ENCODE measurements at places on chromosomes 6 and 20.

DNA sequence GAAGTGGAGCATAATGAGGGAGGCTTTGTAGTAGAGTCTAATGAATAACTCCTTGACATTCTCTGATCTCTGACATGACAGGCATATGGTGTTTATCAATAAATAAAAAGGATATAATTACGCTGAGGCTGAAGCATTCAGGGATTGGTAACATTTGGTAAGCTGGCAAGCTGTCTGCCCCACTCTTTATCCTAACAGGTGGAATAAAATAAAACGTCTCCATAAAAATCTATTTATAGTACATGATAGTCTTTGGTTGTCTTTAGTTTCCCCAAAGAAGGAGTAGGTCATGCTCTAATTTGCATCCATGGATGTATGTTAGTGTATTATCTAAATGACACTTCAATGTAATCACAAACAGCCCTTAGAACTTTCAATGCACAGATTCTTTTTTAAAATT is 30.9 kb upstream of the RBM24 start:
- no peak for DNase-seq

GRCh38 chr6:136923116-136923953 is 1.2 kb downstream of the SLC35D3 start:
- DNase-seq, result no peak

DNA sequence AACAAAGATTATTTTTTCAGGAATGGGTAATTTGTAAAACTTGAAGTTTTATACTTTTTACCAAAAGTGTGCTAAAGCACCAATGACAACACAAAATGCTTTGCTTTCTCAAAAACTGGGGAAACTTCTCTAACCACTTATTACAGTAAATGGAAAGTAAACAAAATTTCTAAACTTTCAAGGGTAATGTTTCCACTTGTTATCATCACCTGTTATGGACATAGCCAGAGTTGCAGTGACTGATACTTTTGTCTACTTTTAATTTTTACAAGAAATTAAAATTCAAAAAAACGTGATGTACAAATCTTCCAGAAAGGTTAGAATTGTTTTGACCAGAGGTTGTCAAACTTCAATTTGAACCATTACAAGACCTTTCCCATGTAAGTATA is 99.9 kb downstream of the JAG1 start:
- DNase-seq, result no peak

DNA sequence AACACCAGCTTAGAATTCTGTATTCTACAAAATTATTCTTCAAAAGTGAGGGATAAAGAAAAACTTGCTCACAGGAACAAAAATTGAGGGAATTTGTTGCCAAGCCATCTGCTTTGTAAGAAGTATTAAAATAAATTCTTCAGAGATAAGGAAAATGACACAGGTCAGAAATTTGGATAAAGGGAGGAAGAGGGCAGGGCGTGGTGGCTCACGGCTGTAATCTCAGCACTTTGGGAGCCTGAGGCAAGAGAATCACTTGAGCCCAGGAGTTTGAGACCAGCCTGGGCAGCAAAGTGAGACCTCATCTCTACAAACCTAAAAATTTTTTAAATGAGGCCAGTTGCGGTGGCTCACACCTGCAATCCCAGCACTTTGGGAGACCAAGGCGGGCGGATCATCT is 11.8 kb downstream of the SMIM28 start:
- DNase-seq, result no peak

DNA sequence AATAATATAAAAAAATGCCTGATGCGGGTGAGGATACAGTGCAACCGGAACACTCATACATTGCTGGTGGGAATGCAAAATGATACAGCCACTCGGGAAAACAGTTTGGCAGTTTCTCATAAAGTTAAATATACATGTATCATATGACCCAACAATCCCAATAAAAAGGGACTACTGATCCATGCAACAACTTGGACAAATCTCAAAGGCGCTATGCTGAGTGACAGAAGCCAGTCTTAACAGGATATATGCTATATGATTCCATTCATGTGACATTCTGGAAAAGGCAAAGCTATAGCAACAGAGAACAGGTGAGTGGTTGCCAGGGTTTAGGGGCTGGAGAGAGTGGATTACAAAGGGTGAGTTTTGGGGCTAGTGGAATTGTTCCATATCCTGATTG is 170.2 kb upstream of the MLN start:
- DNase-seq, result no peak

- no peak for DNase-seq
Measured at GRCh38 chr20:11522366-11522741, 395.3 kb upstream of the BTBD3 start.

GRCh38 chr6:25017932-25018567 is 82.3 kb upstream of the RIPOR2 start:
- DNase-seq, result peak; percentile 60

DNA sequence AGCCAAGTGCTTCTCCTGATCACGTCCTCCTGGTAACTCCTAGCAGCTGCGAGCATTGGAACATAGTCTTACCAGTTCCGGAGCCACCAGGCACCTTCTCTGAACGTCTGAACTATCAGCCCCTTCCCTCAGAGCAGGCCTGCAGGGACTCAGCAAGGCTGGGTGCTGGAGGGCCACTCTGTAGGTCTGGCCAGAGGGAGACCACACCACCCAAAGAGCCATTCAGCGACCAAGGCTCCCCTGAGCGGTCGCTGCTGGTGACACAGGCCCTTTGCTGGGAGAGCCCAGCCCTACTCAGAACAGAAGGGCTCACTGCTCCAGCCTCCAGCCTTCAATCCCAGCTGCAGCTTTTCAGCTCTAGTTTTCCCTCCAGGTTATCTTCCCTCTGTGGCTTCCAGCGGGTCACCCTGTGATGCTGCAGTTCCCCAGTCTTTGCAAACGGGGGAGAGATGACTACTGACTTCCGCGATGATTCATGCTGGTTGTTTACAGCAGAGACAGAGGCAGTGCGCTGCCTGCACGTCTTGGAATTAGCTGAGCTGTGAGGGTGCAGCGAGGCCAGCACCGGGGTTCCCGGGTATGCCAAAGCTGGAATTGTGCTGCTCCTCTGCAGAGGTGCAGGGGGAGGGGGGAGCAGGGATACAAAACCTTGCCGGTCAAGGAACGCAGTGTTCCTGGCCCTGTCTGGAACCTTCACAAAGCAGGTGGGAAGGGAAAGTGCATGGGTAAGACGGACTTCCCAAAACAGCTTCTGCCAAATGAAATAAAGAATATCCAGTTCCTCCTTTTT is 161.4 kb downstream of the LY86 start:
- DNase-seq, result no peak

DNA sequence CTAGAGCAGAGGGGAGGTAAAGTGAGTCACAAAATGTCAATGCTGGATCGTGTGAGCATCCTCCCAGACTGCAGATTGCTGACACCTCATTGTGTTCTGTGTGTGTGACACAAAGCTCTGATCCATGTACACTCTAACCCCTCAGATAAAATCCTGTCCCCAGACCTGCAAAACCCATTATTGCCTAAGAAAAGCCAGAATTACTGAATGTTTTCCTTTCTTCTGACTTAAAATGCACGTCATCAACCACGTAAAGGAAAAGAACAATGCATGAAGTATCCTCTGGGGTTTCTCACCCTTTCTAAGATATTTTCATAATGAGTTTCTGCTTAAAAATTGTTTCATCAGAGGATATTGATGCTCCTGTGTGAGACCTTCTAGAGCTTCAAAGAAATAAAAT is 218.0 kb upstream of the PREP start:
- no peak for DNase-seq

- no peak for DNase-seq
Measured at GRCh38 chr6:169048865-169049205, 204.8 kb downstream of the THBS2 start.

DNA sequence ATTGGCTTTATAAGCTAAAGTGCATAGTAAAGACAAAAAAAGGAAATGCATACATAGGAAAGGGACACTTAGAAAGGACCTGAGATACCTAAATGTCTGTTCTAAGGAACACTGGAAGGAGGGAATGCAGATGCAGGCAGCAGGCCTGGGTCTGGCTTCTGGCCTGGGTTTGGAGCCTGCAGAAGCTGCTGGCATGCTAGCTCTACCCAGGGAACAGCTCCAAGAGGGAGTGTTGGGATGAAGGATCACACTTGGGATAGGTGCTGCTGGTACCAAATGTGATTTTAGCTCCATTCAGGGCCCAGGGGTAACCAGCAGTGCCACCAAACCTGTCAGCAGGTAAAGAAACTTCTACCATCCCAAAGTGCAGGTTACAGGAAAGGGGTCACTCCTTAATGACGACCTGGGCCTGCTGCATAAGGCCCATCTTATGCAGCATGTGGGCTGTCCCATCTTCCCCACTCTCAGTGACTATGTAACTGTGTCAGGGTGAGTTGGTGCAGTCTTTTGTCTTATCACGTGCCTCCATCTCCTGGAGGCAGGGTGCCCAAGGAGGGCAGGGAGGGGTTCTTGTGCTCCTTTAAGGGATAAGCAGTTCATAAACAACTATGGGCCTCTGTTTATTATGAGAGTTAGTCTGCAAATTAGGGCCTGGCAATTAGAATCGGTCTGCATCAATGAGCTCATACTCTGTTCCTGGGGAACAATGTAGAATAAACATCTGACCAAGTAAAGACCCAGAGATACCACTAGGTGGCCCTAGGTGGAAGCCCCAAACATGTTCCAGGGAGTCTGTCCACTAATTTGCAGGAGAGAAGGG is 26.9 kb downstream of the DDX27 start:
- no peak for DNase-seq

DNA sequence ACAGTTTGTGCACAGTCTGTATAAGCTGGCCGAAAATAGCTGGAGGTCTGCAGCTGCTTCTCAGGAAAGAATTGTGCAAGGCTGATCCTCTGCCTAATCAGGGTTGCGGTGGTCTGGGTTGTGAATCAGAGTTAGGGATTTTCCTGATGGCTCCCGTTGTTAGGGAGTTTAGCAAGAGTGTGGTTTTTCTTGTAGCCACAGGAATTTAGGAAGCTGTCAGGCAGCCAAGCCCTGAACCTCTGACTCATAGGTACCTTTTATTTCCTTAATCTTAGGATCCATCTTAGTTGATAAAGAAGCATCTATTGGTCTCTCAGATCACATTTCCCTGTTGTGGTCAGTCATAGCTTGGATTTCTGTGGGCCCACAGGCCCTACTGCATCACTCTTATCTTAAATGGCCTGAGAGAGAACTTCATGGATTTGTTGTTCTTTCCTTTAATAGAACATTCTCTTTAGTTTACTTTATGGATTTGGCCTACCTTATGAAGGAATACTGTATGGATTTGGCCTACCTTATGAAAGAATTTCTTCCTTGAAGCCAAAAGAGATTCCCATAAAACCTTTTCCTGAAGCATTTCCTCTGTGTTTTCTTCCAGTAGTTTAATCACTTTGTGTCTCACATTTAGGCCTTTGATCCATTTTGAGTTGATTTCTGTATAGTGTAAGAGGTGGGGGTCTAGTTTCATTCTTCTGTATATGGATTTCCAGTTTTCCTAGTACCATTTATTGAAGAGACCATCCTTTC is 10.3 kb downstream of the KIF25 start:
- no peak for DNase-seq
